ENCODE measurements at places on chromosomes 4 and X.

GRCh38 chr4:56986192-56986591, 7.5 kb downstream of the POLR2B start:
- no peak for DNase-seq

GRCh38 chr4:86961605-86962295, 26.9 kb downstream of the AFF1 start:
- DNase-seq = peak; percentile 64

GRCh38 chr4:186787536-186787935, 63.9 kb upstream of the FAT1 start:
- no peak for DNase-seq

DNA sequence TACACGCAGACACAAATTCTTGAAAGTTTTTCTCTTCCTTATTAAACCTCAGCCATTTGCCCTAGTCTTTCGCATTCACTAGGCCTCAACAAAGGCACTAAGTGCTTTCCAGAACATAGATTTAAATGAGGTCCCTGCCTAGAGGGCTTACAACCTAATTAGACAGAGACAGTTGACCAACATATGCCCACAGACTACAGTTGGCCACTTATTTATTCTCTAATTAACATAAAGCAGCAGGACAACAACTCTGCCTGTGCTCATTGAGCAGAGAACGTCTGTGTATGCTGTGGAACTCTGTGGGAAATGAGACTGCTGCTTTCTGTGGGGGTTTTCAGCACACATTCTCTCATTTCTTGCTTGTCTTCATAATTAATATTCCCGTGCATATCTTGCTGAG, 303.0 kb upstream of the TACR3 start:
- DNase-seq = no peak

- peak; percentile 17 for DNase-seq
These were observed 498.4 kb downstream of the PDGFC start for GRCh38 chr4:156473151-156473550.

DNA sequence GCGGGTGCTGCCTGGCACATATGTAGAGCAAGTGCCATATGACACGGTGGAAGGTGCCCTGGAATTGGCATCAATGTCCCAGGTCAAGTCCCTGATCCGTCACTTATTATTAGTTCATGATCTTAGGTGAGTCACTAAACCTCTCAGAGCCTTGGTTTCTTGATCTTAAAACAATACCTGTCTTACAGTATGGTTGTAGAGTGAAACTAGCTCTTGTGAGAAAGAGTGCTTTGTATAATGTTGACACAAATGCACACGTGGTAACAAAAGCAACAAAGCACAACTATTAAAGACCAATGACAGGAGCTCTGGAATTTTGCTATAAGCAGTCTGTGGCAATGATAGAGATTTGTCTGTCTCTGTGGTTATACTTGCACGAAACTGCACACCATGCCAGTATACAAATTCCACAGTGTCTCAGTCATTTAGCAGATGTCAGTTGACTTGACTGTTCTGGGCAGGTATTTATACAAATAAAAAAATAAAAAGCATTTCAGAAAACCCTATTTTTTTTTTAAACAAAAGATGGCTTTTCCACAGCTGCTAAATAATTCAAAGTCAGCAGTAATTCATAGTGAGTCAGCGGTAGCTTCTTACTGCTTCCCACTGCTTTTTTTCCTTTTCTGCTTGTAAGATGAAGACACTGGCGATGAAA, 19.7 kb upstream of the ACSL1 start:
- peak; percentile 95 for DNase-seq

GRCh38 chr4:180827232-180828009, 1415.8 kb upstream of the TENM3 start:
- DNase-seq = peak; percentile 23

GRCh38 chr4:7399440-7400234, 35.1 kb downstream of the PSAPL1 start:
- DNase-seq = no peak

Data from AG10803 (cell line).